ENCODE measurements at places on chromosomes 2 and 18.

GRCh38 chr2:70580352-70580751, 26.7 kb upstream of the TGFA start:
- no peak for DNase-seq

DNA sequence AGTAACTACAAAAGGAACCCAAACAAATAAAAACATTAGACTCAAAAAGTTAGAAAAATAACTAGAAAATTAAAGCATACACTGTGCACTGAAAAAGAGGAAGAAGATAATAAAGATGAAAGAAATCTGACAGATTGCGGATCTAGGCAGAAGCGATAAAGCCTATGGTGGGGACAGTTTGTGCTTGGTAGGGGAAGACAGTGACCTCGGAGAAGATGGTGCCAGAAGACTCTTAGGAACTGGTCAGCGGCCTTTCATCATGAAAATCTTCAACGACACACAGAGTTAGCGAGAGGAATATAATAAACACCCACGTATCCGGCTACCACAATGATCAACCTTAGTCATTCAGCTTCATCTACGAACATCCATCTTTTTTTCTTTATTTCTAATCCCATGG, 180.5 kb downstream of the HDAC4 start:
- no peak for DNase-seq

DNA sequence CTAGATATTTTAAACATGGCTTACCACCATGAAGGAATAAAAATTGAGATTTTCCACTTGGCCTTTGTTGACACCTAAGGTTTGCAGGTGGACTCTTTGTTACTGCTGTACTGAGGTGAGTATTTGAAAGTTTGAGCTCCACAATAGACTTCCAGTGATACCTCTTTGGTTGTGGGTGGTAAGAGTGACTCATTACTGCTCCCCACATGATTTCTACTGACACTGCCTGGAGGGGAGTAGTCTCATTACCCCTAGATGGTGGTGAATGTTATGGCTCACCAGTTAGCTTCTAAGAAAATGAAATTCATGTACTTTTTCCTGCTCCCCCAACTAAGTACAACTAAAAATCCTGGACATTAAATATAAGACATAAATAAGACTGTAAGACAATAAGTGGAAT, 1183.1 kb upstream of the TMEFF2 start:
- DNase-seq: no peak

DNA sequence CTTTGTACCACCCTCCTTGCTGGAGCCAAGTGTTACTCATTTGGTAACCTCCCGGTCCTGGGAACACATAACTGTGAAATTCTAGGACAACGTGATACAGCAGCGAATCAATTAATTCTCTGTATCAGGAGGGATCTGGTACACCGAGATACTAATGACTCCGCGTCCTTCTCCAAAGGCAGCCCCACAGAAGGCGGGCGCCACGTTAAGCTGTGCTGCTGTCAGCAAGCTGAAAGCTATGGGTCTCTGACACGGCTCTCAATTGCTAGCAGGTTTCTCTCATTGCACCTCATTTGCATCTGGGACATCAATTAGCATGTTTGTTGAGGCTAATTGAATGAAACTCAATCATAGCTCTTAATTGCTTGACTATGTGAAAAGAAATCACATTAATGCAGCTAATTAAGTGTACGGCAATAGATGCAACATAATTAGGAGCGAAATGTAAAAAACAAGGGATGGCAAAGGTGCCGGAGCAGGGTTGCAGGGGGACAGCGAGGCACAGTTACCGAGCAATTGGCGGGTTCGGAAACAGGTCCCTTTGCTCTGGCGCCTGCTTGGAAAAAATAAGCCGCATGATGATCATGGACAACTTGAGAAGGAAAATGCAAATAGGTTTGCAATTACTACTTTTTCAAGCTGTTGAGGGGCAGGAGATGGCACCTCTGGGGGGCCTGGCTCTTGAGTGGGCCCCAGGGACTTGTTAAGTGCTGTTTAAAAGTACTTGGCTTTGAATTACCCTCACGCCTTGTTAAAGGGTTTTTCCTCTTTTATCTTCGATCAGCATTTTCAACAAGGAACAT, 264.2 kb downstream of the GBX2 start:
- DNase-seq: no peak

GRCh38 chr18:32424696-32425095, 46.0 kb downstream of the GAREM1 start:
- no peak for DNase-seq

Measured in nucleus accumbens (tissue), 56 donors.